Dermis microvascular lymphatic vessel endothelial cell (primary cell): ENCODE measurements at places on chromosomes 3 and 15. TPM values are rescaled to one million over a fixed set of nuclear protein-coding genes. Genes with fewer than 3 reads are reported as not detected.

CDC25A gene
- total RNA-seq: 8.6 and 9.1 TPM in 2 replicates

DPPA4 gene
- total RNA-seq: not detected in 2 replicates

ALS2CL gene
- total RNA-seq: 4.9 and 5.4 TPM in 2 replicates

HERC2 gene
- 40.3 and 52.1 TPM in 2 replicates for total RNA-seq

OSBPL10 gene
- 8.0 and 14.0 TPM in 2 replicates for total RNA-seq

NR2E3 gene
- total RNA-seq: under 0.01 and 0.13 TPM in 2 replicates

ADIPOQ gene
- total RNA-seq: not detected in 2 replicates

GOLGA8S gene
- 0.13 TPM in 1 of 2 replicates, not detected in the other for total RNA-seq

KLF13 gene
- total RNA-seq: 21.4 and 33.6 TPM in 2 replicates
